ENCODE measurements at places on chromosomes 12 and 14.

- DNase-seq, result no peak
Measured at GRCh38 chr12:46553911-46554310, 181.3 kb upstream of the SLC38A2 start.

- DNase-seq, result no peak
Measured at GRCh38 chr12:9066755-9067423, 48.8 kb downstream of the A2M start.

DNA sequence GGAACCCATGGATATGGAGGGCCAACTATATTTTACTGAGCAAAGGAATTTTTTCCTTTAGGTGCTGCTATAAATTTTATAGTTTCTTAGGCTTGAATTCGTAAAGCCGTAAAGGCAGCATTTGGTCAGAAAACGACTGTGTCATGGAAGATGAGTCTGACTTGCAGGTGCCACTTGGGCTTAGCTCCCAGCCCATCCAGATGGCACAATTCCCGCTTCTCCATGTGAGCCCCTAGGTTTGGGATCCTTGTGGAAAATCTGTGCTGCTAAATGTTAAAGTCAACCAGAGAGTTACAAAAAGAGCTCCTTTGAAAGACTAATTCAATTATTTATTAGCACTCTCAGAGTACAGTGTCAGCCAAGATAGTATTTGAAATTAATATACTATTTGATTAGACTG lies 120.1 kb upstream of the NPAS3 start:
- DNase-seq, result no peak

- DNase-seq, result no peak
Measured at GRCh38 chr12:112682586-112682985, 109.0 kb upstream of the RPH3A start.

DNA sequence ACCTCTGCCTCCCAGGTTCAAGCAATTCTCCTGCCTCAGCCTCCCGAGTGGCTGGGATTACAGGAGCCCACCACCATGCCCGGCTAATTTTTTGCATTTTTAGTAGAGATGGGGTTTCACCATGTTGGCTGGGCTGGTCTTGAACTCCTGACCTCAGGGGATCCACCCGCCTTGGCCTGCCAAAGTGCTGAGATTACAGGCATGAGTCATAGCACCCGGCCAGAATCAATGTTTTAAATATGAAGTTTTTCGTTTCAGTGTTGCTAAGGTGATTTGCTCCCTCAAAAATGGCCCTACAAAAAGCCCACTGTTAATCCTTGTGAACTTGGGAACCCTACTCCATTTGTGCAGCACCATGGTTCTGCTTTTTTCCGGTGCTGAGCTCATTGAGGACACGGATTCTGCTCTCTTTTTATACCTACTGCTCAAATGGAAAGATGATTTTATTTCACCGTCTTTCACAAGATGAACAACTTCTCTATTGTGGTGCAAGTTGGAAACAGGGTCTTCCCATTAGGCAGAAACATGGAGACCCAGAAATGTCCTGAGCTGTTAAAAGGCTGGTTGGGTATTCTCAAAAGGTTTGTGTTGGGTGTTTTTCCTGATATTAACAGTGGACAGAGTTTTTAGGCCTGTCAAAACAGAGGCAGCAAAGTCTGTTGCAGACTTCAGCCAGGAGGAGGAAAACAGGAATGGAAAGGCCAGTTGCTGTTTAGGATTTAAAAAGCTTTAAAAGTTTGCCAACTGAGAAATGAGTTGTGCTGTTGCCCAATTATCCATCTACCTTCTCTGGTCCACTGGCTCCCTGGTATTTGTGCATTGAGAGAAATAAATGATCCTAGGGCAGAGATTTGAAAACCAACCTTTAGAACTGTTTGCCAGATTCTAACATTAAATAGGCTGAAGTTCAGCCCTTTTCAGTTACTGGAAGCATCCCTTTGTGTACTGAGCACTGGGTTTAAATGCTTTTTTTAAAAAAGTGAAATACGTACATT lies 85.8 kb downstream of the ATP23 start:
- DNase-seq, result no peak

DNA sequence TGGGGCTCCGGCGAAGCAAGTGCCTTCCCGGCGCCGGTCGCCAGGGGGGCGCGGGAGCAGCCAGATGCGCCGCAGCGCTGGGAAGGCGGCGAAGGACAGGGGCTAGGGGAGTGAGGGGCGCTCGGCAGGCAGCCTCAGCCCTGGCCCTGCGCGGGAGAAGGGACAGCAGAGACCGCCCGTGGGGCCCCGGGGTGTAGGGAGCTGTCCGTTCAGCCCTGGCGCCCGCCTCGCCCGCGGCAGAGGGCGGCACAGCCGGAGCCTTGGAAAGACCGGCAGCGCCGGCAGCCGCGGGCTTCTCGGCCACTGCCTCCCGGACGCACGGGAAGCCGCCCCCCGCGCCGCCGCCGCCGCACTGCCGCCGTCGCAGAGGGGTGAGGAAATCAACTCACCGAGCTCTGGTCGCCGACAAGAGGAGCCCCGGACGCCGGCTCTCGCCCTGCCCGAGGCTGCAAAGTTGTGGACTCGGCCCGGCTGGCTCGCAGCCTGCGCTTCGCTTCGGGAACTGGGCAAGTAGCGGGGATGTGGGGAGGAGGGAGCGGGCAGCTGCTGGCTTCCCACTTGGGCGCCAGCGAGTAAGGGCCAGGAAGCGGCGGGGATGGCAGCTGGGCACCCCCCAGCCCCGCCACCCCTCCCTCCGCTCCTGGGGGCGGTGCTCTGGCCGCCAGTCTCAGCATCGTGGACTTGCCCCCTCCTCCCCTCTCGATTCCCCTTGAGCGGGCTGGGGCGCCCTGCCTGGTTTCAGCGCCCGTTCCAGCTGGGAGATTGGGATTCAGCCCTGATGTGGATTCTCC lies at the start of gene ZDHHC22:
ZDHHC22 (minus strand) TSS at position 578 of the 791 bp plus-strand sequence. CDS start 2,053 bp downstream, outside the sequence.
- peak; percentile 33 for DNase-seq

DNA sequence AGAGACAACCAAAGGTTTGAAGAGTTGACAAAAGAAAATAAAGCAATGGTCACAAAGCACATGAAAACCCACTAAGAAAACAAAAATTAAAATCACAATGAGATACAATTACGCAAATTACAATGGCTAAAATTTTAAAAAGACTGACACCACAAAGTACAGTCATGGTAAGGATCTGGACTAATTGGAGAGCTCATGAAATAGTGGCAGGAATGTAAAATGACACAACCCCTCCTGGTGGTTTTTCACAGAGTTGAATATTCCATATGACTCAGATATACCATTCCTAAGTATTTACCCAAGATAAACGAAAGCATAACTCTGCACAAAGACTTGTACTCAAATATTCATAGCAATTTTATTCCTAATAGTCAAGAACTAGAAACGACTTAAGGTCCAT lies 65.9 kb downstream of the NOVA1 start:
- no peak for DNase-seq

- DNase-seq, result no peak
Measured at GRCh38 chr14:78143489-78144145, 26.6 kb upstream of the NRXN3 start.

DNA sequence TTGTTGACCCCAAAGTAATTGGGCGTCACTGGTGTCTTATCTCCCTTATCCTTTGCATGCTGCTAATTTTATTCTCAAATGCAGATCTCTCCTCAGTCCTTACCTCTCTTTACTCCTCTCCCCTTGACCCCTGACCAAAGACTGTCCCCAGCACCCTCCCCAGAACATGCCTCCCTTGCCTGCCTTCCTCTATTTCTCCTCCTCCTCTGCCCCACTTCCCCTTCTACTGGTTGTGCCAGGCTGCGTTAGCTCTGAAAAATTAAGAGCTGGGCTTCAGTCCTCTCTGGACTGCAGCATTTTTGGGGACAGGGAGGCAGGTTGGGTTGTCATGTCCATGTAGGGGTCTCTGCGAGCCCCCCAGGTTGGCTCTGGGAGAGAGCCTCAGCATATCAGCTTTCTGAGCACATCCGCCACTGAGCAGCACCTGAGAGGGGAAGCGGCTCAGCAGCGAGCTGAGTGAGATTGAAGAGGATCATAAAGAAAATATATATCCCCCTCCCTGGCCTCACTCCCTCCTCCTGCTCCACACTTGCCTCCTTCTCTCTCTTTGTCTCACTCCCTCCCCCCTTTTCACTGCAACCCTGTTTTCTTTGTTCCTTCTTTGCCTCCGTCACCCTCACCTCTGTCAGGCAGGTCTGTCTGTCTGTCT lies 6.4 kb upstream of the CISTR start:
- DNase-seq, result no peak

- no peak for DNase-seq
Measured at GRCh38 chr12:94010307-94010706, 138.1 kb upstream of the PLXNC1 start.

DNA sequence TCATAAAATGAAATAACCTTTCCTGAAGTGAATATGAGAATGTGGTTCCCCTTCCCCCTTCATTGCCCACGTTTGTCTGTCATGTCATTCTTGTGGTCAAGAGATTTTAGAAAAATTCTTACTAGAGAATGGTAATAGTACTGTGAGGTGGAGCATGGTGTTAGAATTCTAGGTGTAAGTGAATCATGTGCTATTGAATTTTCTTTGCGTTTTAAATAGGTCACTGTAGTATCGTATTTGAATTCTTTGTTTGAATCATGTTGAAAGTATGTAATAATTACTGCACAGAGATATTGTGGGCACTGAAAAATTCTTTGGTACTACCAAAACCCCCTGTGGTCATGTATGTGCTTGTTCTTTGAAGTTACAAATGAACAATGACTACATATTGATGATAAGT lies 49.9 kb downstream of the FUT8 start:
- DNase-seq, result peak; percentile 20

GRCh38 chr12:25932971-25933370 lies 25.5 kb upstream of the RASSF8 start:
- DNase-seq, result no peak

DNA sequence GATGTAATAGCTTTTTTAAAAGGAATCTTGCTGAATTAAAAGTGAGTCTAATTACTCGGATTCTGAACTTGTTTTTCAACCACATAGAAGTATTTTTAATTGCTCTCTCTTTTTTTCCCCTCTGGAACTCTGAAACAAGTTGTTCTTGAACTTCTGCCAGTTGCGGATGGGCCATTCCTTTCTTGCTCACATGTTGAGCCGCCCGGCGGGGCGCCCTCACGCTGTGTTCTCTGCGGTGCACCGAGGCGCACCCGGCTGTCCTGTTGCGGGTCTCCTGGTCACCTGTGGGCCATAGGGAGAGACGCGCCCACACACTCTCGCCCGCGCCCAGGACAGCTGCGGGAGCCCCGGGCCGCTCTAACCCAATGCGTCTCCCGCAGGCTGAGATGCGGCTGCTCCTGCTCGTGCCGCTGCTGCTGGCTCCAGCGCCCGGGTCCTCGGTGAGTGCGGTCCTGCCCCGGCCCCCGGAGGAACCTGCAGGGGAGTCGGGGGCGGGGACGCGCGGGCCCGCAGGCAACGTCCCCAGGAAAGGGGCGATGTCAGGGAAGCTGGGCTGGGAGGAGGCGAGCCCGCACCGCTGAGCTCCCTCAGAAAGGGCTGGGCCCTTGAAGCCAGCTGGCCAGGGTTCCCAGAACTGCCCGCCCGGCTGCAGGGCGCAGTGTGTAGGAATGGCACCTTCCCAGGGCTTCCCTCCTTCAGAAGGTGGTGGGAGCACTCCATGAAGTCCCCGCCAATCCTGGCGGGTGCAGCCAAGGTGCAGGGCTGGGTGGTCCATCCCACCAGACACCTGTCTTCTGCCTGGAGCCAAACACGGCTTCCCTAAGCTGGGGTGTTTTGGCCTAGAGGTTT lies 2.3 kb downstream of the PAPLN start:
- DNase-seq, result peak; percentile 30

DNA sequence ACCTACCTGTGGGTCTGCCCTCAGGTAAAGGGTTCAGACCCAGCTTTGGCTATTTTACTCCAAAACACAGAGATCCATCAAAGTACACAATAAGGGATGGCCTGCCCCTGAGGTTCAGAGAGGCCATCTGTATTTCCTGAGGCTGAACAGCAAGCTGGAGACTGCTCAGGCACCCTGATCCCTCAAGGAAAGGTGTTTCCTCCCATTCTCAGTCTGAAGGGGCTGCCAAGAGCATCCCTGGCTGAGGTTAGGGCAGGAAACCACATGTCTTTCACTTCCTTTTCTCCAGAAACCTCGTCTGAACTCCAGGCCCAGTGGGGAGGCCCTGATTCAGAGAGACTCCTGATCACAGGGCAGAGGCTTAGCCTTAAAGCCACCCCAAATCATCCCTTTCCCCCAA lies 1.5 kb downstream of the RILPL1 start:
- no peak for DNase-seq

GRCh38 chr12:30989754-30990153 lies 63.2 kb downstream of the TSPAN11 start:
- DNase-seq, result no peak

DNA sequence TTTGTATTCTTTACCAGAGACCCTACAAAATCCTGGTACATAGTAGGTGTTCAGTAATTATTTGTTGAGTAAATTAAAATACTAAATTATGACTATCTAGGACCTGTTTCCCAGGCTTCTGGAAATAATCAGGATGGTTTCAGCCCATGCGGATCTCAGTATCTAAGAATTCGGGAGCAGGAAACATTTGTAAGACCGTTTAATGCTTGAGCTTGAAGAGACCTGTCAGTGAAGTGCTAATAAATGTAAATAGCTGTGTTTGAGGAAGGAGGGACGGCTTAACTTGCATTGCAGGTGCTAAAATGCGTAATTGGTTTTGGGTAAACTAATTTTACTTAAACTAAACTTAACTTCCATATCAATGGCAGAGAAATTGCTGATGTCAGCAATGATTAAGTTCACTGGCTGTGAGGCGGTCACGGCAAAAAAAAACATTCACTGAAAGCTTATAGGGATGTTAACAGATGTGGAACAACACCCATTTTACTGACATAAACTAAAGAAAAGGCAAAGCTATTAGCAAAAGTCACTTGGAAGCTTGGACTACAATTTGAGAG lies 28.6 kb upstream of the AEBP2 start:
- DNase-seq, result no peak

DNA sequence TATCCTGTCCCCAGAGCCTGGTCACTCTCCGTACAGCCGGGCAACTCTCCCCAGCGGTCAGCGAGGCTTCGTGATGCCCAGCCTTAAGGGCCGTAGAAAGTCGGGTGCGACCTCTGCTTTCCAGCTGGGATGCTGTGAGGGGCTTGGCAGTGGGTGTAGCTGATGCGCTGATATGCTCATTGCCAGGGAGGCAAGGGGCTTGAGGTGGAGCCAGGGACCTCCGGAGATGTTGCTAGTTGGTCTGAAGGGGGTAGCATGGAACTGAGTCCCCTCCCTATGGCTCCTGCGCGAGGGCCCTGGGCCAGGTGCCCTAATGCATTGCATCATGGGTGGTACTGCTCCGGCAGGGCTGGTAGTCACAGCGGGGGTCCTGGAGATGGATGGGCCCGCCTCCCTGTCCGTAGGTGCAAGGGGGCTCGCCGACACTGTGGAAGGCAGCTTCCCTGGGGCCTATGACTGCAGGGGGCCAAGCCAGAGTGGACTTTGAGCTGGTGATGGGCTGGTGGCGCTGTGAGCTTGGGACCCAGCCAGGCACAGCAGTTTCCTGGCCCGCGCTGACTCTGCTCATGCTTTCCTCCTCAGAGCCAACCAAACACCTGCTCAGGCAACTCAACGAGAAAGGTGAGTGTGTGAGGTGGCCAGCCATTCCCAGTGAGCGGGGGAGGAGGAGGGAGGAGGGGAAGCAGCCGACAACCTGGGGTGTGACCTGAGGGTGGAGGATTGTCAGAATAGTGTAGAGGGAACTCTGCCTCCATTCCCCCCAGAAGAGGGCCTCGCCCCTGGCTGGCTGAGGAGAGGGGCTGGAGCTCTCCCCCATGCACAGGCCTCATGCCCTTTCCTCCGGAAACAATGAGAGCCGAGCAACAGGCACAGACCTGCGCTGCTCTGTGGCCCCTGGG lies 32.3 kb downstream of the PLEKHG3 start:
- DNase-seq, result no peak

- DNase-seq, result no peak
Measured at GRCh38 chr12:28811457-28811856, 337.6 kb upstream of the FAR2 start.

Data from activated naive CD4-positive, alpha-beta T cell treated with anti-CD3 and anti-CD28 coated beads, Interleukin-2, amount 50 U/mL, for 72 hours (primary cell).